ENCODE measurements at places on chromosomes 7 and 10.
A peak's percentile ranks its signal among the peaks of the same experiment; 100 is the strongest.

- DNase-seq = peak; percentile 20
These were observed 49.8 kb downstream of the STK31 start for GRCh38 chr7:23759671-23760391.

DNA sequence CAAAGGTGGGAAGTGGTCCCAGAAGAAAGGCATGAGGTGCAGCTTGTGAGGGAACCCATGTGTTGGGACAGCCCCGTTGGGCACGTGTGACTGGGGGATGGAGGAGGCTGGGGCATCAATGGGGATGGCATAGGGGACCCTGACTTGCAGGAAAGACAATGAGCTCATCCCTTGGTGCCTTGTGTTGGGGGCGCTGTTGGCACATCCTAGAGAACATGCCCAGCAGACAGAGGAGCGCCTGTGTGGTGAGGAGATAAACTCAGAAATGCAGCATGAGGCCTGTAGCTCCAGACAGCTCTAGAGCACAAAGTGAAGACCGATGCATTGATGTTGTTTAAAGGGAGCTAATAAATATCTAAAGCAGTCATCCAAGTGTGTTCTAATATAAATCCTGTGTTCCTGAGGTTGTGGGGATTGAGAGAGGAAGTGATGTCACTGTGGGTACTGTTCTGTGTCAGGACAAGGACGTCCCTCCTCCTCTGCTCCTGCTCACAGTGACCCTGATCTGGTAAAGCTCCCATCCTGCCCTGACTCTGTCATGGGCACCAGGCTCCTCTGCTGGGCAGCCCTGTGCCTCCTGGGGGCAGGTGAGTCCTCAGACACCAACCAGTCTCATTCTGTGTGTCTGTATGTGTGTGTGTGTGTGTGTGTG is 126.1 kb upstream of the PRSS58 start:
- DNase-seq = no peak

DNA sequence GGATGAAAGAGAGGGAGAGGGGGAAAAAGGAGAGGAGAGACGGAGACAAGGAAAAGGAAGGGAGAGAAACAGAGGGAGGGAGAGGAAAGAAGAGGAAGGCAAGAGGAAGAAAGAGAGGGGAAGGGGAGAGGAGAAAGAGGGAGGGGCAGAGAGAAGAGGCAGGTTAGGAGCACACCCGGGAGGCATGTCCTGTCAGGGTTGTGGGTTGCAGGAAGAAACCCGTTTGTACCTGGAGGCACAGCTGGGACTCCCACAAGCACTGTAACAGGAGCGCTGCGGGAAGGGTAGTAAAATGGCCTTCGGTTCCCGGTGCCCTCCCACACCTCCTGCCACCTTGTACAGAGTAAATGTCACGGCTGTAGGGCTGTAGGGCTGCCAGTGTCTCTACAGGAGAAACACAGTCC is 24.7 kb downstream of the FGFR2 start:
- DNase-seq = no peak

GRCh38 chr7:86913709-86914108 is 145.7 kb downstream of the ELAPOR2 start:
- DNase-seq = no peak

DNA sequence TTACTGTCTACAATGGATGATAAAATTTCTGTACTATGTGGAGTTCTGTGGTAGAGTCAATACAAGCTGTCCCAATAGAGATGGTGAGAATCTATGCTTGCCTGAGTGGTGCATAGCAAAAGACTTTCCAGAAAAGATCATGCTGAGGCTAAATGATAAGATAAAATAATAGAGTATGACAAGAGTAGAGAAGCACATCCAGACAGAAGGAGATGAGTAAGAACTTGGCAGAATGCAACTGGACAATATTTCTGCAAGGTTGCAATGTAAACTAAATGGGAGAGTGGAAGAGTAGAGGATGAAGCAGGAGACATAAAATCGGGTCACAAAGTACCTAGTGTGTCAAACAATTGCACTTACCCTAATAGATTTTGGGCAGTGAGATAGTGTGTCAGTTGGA is 347.6 kb downstream of the MDFIC start:
- no peak for DNase-seq

- peak; percentile 99 for DNase-seq
These were observed 109.5 kb upstream of the TMEM72 start for GRCh38 chr10:44801383-44802327.

DNA sequence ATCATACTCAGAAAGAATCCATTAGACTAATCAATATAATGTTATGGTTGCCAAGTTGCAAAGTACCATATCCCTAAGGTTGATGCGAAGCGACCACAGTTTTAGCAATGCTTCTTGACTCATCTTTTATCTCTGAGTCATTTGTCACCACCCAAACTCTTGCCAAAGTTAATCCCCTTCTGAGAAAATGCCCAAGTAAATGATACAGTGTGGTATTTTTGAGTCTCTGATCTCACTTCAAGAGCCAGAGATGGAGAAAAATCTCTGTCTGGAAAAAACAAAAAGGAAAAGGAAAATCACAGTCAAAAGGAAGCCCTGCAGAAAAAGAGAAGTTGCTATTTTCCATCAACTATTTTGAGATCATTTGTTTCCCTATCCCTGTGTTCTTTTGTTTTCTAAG is 26.7 kb upstream of the OTUD1 start:
- no peak for DNase-seq

GRCh38 chr10:132397036-132397541 is at the start of gene PWWP2B:
PWWP2B (plus strand) TSS chr10:132397200; CDS start chr10:132397227, 27 bp downstream.
- DNase-seq = peak; percentile 72

GRCh38 chr10:92574548-92575261 is 812 bp upstream of the IDE start:
- no peak for DNase-seq

DNA sequence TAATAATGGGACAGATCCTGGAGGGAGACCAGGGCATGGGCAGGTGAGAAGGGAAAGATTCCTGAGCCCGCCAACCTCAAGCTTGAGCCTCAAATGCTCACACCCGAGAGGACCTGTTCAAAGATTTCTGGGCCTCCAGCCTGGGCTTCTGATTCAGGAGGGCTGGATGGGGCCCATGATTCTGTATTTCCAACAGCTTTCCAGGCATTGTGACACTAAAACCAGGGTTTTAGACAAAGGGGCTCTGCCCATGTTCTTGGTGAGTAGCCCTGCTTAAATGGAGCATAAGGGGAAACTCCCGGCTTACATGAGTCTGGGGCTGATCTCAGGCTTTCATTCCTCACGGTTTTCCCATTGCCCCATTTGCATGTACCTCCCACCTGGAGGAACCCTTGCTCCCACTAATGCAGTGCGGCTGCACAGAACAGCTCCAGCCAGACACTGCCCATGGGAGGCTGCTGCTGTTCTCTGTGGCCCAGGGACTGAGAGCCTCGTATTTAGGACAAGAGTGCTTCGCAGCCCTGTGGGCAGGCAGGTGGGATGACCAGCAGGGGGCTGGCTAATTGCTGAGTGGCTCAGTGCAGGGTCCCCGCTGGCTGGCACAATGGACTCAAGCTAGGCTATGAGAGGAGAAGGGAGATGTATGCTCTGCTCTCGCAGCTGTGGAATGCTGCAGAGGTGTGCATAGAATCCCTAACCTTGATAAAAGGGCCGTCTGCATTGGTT is 135.3 kb upstream of the COBL start:
- no peak for DNase-seq

DNA sequence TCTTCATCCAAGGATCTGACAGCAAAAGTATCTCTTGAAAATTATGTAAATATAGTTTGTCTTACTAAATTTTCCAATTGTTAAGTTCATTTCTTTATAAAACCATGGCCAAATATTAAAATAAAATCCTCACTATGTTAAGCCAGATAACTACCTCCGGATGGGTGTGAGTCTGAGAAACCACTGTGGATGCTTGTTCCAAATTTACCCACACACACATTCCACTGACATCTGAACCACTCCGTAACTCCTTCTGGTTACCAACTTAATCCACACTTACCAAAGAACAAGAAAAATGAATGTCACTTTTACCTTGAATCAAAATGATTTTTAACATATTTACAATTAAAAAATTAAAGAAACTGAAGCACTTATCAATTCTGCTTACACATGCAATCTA is 19.7 kb downstream of the CYTH3 start:
- DNase-seq = no peak

DNA sequence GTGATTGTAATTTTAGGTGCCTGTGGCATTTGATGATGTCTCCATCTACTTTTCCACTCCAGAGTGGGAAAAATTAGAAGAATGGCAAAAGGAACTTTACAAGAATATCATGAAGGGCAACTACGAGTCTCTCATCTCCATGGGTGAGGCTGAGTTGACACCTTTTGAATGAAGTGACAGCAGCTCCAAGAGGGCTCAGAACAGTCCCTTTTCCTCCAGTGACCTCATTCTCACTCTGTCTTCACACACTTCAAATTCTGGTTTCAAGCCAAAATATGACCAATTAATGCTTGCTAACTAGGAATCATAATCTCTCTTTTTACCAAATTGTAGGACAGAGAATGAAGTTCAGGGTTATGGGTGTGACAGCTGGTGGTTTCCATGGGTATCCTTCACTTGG is 18.9 kb downstream of the ZNF398 start:
- DNase-seq = no peak

DNA sequence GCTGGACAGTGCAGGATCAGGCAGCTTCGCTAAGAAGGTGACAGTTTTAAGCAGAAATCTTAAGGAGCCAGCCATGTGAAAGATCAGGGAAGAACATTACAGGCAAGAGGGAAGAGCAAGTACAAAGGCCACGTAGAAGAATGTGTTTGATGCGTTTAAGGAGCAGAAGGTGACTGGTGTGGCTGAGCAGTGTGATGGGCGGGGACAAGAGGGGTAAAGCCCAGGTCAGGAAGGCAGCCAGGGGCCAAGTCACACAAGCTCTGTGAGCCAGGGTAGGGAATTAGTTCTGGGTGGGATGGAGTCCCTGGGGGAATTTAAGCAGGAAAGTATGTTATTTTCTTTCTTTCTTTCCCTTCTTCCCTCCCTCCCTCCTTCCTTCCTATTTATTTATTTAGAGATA is 166.9 kb downstream of the SH3PXD2A start:
- no peak for DNase-seq

DNA sequence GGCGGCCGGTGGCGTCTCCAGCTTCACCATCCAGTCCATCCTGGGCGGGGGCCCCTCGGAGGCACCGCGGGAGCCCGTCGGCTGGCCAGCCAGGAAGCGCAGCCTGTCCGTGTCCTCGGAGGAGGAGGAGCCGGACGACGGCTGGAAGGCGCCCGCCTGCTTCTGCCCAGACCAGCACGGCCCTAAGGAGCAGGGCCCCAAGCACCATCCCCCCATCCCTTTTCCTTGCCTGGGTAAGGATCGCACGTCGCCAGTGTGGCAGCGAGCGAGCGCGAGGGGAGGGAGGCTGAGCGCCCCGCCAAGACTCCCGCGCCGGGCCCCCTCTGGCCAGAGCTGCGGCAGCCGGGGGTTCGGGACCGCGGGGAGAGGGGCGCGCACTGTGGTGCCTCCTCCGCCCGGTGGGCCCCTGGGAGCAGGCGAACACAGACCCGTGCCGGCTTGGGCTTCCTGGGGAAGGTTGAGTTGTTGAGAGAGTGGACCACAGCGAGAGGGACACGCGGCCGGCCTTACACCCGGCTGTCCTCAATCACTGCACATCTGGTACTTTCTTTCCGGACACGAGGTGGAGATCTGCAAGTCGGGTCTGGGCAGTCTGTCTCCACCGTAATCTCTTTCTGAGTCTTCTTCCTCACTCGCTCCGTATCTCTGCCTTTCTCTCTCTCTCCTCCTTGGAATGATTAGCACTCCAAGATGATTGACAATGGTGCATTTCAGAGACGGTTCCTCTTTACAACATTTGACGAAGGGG is 652 bp downstream of the HMX2 start:
- no peak for DNase-seq

GRCh38 chr7:101164071-101164840 is 1.1 kb downstream of the VGF start:
- peak; percentile 28 for DNase-seq

GRCh38 chr7:113197274-113197673 is 78.9 kb upstream of the SMIM30 start:
- DNase-seq = no peak

GRCh38 chr7:158650821-158651225 is 53.8 kb downstream of the NCAPG2 start:
- DNase-seq = no peak

GRCh38 chr10:94235461-94235860 is 127.3 kb downstream of the NOC3L start:
- no peak for DNase-seq

DNA sequence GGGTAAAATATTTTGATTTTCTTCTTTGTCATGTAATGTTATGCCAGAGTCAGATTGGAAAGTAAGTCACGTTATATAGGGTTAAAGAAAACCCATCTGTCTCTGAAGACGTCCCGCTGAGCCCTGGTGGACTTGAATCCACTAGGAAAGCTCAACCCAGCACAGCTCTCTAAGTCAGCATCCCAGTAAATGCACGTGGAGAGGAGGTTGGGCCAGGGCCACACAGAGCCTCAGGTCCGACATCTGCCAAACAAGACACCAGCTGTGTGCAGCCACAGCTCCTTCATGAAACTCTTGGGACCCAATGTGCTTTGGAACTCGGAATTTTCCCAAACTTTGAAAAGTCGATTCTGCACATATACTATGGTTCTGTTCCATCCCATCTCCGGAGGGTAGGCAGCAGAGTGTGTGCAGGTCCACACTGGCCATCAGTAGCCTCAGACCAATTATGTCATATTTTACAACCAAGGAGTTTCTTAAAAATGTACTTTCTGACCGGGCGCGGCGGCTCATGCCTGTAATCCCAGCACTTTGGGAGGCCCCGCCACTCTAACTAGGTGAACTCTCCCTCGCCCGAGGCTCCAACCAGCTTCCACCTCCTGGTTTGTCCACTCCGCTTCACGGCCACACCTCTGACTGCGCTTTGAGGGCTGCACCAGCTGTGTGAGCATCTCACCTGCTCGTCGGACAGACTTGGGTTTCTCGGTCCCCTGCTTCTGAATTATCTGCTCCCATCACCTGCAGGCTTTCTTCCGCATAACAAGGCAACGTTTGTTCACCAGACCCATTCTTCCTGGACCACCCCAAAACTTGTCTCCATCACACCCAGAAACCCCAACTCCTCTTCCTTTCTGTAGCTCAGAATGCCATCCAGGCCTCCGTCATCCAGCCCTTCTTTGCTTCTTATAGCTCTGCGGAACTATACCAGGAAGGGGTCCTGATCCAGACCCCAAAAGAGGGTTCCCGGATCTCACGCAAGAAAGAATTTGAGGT is 29.7 kb upstream of the DNAJB6 start:
- no peak for DNase-seq

DNA sequence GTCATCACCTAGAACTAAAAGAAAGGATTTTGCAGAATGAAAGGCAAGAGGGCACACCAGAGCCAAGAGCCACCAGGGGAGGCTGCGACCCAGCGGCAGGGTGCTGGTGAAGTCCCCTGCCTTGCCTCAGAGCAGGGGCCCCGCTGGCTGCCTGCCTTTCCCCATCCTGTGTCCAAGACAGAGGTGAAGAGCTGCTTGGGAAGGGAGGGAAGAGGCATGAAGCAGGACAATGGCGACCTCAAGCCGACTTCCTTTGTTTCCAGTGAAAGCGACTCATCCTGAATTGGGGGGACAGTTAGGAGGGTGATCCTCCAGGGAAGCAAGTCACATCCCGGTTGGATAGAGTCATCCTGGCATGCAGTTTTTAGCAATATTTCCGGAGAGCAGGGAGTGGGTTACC is 255.5 kb upstream of the YAE1 start:
- no peak for DNase-seq

All from body of pancreas (tissue), 4 donors.